Hematopoietic multipotent progenitor cell treated with erythropoietin and hydrocortisone succinate and interleukin-3 and kit ligand, for 4 days (in vitro differentiated cells): ENCODE measurements at places on chromosomes 7 and 10.

GRCh38 chr10:57706576-57707299 is 561.0 kb downstream of the IPMK start:
- DNase-seq, result no peak

DNA sequence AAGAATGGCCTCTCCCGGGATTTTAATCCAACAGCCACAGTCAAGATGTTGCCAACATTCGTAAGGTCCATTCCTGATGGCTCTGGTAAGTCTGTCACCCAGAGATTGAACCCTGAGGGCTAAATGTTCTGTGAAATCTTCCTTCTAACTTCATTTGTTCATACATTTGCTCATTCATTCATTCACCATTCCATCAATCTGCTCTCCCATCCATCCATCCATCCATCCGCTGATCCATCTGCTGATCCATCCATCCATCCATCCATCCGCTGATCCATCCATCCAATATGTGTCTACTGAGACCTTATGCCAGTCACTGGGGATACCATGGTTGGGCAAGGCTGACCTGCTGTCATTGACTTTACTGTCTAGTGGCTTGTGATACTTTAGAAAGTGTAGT is 65.6 kb downstream of the HK1 start:
- no peak for DNase-seq

DNA sequence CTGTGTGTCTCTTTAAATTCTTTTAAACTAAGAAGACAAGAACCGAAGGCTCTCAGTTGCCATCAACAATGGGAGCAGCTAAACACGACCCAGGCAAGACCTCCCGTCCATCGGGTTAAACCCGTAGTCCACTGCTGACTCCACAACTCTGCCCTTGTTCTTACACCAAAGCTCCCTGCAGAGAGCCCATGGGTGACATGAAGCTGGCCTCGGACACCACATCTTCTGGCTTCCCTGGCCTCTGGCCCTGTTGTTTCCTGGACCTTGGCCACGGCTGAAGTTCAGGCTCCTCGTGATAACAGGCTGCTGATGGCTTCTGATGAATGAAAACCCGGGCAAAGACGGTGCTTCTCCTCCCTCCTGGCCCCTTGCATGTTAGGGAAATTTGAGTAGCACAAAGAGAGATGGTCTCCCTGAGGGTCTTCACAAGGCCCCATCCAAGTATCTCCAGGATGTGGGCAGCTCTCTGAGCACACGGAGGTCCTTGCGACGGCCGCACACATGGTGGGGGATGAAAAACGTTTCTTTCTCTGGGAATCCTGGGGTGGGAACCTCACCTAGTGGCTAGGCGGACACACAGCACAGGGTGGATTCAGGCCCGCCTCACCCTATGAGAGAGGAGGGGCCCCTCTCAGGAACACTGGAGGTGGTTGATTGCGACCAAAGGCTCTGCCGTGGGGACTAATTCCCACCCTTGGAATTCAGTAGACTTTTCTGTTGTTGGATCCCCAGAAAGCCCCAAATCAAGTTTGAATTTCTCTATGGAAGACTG is 271.1 kb downstream of the ADARB2 start:
- no peak for DNase-seq

GRCh38 chr10:96400465-96400864 is 41.7 kb upstream of the OPALIN start:
- no peak for DNase-seq

DNA sequence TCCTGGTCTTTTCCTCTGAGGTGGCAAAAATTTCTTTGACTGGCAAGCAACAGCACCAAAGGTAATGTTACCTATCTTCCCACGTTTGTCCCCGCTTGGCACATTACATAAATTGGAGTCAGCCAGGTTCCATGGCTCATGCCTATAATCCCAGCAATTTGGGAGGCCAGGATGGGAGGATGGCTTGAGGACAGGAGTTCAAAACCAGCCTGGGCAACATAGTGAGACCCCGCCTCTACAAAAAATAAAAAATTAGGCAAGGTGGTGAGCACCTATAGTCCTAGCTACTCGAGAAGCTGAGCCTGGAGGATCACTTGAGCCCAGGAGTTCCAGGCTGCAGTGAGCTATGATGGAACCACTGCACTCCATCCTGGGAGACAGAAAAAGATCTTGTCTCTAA is 139.5 kb downstream of the IDE start:
- DNase-seq, result no peak

- peak; percentile 37 for DNase-seq
Observed at GRCh38 chr10:93224005-93224779, 150.5 kb downstream of the CYP26A1 start.

DNA sequence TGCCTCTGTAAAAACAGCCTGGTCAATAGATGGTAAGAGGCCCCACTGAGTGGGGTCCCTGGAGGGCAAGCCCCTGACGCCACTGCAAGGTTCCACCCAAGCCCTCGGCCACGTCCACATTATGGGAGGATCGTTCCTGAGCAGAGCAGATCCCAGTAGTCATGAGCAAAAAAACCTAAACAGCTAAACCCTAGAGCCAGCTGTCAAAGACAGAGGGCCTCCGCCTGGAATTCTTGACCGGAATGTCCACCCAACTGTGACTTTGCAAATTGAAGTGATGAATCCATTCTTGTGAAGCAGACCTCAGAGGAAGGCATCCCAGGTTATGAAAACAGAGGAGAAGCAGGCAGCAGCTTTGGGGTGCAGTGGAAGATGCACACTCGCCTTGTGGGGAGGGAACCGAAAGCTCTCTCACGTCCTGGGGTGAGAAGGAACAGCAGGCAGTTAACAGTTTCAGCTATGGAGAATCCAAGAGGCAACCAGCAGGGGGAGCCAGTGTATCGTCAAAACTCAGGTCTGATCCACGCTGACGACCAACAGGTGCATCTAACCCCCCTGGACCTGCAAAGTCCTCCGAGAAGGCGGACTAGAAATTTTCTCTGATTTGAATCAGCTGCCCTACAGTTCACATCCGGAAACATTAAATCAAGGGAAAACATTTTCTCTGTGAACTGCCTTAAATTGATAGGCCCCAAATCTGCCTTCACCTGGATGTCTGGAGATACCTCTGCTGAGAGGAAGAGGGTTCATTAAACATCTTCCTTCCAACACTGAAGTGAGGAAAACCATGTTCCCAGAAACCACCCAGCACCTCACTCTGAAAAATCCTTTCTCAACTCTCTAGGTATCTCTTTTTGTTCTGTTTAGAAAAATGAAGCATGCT is 139.1 kb upstream of the PFKP start:
- peak; percentile 83 for DNase-seq

GRCh38 chr10:62335326-62335725 is 38.8 kb upstream of the ZNF365 start:
- peak; percentile 5 for DNase-seq

DNA sequence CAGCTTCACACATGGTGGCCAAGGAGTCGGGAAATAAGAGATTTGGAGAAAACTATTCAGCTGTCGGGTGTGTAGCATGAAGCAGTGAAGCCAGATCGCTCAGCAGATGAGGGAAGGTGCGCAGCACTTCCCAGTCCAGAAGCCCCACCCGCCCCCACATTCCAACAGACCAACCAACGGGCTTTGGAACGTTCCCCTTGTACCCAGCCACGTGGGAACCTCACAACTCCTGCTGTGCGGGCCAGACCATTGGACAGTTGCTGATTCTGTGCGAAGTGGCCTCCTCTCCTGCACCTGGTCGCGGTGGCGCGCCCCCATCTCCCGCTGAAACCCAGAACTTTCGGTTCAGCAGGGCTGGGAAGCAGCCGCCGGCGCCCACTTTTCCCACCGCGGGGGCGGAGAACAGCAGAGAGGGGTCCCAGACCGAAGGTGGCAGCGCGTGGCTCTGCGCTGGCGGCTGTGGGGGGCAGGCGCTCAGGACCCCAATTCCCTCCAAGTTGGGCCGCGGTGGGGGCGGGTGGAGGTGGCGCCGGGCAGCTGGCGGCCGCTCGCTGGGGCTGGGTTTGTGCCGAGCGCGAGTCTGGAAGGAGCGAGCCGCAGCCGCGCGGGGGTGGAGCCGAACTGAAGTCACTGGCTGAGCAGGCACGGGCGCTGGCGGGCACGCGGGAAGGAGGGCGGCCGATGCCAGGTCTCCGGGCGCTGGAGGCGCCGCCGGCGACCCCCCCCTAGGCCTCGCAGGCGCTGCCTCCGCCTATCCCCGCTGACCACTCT is 1301.5 kb upstream of the SORCS1 start:
- peak; percentile 81 for DNase-seq

DNA sequence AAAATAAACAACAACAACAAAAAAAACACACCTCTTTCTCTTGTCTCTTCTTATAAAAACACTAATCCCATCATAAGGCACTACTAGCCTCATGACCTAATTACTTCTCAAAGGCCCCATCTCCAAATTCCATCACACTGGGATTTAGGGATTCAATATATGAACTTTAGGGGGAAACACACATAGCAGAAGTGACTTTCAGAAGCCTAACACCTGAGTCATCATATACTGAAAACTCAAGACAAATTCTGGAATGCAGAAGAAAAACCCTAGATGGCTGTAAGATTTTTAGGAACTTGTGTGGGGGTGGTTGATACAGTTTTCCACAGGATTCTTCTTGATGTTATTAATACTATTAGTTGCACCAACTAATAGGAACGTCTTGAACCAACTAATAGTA is 33.7 kb upstream of the CSTF2T start:
- DNase-seq, result no peak

DNA sequence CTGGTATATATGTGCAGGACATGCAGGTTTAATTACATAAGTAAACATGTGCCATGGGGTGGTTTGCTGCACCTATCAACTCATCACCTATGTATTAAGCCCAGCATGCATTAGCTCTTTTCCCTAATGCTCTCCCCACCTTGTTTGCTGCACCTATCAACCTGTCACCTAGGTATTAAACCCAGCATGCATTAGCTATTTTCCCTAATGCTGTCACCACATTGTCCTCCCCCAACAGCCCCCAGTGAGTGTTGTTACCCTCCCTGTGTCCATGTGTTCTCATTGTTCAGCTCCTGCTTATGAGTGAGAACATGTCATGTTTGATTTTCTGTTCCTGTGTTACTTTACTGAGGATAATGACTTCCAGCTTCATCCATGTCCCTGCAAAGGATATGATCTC is 300.5 kb downstream of the ANKRD7 start:
- no peak for DNase-seq

- no peak for DNase-seq
Observed at GRCh38 chr10:67864607-67865371, 19.7 kb upstream of the SIRT1 start.

DNA sequence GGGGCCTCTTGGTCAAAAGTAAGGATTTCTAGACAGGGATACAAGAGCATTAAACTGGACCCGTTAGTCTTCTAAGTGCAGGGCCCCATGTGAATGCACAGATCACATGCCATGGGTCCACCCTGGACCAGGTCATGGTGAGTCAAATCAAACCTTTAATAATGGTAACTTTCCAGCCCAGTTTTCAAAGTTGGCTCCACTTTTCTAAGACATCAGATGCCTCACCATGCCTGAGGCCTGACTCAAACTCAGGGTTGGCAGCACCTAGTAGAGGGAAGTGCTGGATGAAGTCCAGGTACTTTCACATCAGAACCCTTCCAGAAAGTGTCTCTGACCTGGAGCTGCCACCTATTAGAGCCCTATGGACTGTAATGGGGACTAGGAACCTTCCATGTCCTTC is 9.7 kb upstream of the SMIM30 start:
- DNase-seq, result no peak

GRCh38 chr7:116280803-116281202 is 70.5 kb downstream of the TES start:
- DNase-seq, result no peak

- DNase-seq, result no peak
Observed at GRCh38 chr10:129777687-129778086, 186.4 kb downstream of the EBF3 start.

DNA sequence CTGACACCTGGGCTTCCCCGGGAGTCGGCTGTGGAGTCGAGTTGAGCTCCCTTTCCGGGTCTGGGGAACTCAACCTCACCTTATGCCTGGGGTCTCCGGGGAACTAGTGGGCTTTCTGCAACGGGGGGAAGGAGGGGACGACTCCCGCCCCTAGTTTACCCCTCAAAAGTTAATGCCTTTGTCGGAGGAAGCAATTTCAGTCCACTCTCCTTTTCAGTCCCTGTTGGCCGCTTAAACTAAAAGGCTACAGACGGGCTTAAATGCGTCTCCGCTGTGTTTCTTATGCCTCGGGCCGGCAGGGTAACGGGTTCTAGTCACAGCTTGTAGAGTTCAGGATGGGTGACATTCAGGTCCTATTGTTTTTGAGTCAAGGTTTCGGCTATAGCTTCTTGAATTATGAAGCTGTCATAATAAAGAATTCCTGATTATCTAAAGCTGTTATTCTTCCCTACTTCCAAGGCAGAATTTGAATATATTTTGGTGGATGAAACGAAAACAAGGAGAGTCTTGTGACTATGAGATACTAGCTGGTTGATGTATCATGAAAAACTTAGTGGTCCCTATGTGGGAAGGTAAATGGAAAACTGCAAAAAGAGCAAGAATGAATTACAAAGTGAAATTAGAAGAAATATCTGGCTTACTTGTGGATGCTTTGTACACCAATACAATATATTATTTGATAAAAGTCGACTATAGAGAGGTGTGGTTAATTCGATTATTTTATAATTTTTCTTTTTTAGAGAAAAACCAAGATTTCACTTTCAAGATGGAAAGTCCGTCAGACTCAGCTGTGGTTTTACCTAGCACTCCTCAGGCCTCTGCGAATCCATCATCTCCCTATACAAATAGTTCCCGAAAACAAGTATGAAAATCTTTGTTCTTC is 495 bp downstream of the SFR1 start:
- peak; percentile 49 for DNase-seq

- no peak for DNase-seq
Observed at GRCh38 chr10:62614389-62615157, 189.9 kb upstream of the ADO start.

DNA sequence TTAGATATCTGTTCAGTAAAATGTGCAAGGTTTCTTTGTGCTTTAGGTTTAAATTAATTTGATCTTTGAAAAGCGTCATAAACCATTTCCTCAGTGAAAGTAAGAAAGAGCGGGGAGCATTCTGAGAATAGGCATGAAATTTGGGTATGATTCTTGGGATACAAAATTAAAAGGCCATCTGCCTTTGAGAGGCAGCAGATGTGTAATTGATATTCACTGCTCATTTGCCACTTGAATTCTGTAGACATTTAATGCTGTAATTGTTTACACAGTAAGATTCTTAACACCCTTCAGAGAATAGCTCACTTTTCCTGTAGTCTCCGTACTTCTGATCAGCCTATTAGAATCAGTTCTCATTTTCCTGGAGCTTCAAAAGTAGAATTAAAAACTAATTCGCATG is 18.7 kb downstream of the FRMD4A start:
- DNase-seq, result no peak

DNA sequence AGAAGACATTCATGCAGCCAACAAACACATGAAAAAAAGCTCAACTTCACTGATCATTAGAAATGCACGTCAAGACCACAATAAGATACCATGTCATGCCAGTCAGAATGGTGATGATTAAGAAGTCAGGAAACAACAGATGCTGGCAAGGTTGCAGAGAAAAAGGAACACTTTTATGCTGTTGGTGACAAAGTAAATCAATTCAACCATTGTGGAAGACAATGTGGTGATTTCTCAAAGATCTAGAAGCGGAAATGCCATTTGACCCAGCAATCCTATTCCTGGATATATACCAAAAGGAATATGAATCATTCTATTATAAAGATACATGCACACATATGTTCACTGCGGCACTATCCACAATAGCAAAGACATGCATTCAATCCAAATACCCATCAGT is 77.6 kb downstream of the C10orf90 start:
- DNase-seq, result no peak

- peak; percentile 52 for DNase-seq
Observed at GRCh38 chr7:112411186-112411795, 39.0 kb upstream of the IFRD1 start.

GRCh38 chr10:108696792-108697477 is 1226.4 kb downstream of the XPNPEP1 start:
- no peak for DNase-seq
